ENCODE measurements at places on chromosomes 16 and 17.

- no peak for DNase-seq
These were observed 133.1 kb downstream of the ABCA8 start for GRCh38 chr17:68821860-68822696.

DNA sequence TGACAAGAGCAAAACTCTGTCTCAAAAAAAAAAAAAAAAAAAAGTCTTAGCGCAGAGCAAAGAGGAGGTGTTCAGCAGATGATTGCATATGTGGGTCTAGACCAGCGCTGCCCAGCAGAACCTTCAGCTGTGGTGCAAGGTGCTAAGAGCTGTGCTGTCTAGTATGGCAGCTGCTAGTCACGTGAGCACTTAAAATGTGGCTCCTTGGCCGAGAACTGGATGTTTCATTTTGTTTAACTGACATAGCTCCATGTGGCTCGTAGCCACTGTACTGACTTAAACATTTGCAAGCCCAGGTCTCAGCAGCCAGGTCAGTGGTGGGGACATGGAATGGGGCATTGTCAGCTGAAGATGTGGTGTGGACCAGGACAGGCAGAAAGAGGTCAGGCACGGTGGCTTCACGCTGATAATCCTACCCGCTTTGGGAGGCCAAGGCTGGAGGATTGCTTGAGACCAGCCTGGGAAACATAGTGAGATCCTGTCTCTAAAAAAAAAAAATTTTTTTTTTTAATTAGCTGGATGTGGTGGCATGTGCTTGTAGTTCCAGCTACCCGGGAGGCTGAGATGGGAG is 9.2 kb downstream of the C1QTNF1 start:
- DNase-seq, result no peak

DNA sequence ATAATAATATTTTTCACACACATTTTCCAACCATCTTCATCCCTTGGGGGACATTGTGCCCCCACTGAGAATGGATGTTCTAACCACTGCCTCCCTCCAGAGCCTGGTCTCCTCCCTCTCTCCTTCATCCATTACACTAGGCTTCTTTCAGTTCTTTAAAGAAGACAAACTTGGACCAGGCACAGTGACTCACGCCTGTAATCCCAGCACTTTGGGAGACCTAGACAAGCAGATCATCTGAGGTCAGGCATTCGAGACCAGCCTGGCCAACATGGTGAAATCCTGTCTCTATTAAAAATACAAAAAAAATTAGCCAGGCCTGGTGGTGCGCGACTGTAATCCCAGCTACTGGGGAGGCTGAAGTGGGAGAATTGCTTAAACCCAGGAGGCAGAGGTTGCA is 6.5 kb downstream of the ALOX15 start:
- no peak for DNase-seq

GRCh38 chr16:87324411-87325275 is 7.5 kb upstream of the C16orf95 start:
- no peak for DNase-seq

DNA sequence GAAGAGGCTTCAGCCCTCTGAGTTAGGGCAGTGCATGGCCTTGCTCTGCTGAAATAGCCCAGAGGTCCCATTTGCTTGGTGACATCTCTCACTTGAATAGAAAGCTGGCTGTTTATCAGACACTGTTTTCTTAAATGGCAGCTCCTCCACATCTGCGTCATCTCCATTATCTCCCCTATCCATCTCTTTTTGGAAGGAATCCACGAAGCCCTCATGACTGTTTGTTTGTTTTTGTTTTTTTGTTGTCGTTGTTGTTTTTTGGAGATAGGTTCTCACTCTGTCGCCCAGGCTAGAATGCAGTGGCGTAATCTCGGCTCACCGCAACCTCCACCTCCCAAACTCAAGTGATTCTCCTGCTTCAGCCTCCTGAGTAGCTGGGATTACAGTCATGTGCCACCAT is 16.6 kb downstream of the NAA60 start:
- no peak for DNase-seq

DNA sequence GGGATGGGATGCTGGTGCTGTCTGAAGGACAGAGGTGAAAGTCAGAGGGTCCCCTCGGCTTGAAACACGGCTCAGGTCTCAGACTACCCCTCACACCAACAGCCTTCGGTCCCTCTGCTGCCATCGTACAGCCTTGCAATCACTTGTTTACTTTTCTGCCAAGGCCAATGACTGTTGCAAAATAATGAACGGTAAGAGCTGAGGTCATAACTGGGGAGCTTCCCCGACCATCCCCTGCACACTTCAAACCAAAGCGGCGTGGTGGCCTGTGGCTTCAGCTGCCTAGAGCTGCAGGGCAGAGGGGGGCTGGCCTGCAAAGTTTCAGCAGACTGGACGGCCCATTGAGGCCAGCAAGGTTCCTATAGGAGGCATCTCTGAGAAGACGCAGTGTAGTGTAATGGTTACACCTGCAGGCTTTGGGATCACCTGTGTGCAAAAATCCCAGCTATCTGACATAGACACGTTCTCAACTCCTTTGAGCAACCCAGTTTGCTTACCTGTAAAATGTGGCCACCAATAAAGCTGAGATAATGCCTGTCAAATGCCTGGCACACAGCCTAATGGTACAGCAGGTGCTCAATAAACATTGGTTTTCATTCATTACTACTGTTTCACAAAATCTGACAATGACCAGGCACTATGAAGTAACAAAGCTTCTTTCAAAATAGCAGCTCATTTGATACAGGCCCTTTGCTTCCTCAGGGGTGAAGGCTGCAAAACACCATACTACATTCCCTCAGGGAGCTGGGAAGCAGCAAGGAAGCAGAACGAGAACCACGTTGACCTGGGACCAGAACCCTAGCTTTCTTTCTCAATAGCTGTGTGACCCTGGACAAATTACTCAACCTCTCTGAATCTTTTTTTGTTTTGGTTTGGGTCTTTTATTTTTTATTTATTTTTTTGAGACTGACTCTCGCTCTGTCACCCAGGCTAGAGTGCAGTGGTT is 5.0 kb downstream of the PAM16 start:
- DNase-seq, result no peak

- DNase-seq, result peak; percentile 46
These were observed 4.5 kb downstream of the FBXL19 start for GRCh38 chr16:30927789-30928378.

DNA sequence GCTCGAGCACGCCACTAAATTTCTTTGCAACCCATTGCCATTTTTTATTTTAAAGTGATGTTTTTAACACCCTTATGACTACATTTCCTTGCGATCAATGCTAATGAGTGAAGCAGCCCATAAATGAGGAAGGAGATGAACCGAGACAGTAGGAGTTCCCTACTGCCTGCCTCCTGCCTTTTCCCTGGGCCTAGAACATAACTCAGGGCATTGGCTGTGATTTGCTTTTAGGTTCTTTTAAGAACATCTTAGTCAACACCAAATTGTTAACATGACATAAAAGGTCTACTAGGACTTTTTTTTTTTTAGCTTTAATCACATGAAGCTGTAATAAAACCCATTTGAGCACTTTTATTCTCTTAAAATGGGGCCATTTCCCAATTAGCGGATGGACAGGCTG is 81.3 kb downstream of the MAP2K6 start:
- no peak for DNase-seq

- no peak for DNase-seq
These were observed 34.5 kb downstream of the ACTG1 start for GRCh38 chr17:81478119-81478518.

DNA sequence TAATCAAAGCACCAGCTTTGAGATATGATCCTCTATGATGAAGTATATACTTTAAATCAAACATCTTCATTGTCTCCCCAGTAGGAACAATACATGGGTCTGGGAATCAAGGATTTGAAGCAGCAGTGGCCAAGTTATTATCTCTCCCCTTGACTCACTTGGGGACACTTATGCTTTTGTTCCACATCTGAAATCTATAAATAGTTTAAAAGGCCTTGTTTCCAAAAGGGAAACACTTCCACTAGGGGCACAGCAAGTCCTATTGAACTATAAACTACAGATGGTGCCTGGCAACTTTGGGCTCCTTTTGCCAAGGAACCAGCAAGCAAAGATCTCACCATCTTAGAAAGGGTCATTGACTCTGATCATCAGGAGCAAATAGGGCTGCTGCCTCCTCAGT is 16.0 kb upstream of the CEP112 start:
- DNase-seq, result no peak

- no peak for DNase-seq
These were observed 26.7 kb downstream of the FTO start for GRCh38 chr16:53730693-53731092.

DNA sequence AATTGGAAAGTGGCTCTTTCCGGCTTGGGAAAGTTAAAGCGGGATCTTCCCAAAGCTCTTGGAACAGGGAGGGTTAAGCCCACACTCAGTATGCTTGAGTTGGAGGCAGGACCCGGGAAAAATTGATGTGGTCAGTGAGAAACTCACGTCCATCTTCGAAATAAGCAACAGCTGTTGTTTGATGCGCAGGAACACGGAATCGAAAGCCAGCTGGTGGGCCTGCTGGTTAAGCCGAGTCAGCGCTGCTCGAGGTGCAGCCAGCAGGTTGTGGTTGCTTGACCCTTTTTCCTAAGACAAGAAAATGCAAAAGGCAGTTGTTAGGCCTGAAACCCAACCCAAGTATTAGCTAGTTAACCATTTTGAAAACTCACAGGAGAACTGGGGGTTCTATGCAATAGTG is 49.4 kb downstream of the COG7 start:
- no peak for DNase-seq

DNA sequence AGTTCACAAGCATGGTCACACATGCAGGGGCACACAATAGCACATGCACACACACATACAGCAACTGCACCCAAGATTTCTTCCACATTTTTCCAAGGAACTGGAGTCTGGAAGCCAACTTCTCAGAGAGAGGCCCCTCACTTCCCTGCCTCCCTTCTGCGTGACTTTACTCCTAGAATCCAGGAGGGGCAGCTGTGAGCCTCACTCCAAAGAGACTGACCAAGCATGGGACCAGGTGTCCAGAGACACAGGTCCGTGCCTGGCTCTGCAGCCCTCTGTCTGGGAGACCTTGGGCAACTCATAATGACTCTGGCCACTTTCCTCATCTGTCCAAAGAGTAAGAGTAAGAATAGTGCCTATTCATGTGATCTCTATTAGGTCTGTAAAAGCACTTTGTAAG is 104.7 kb upstream of the TMEM132E start:
- DNase-seq, result no peak

GRCh38 chr16:22635357-22635761 is 124.7 kb downstream of the NPIPB5 start:
- DNase-seq, result no peak

GRCh38 chr17:31321966-31322365 is 544 bp upstream of the EVI2A start:
- DNase-seq, result no peak

DNA sequence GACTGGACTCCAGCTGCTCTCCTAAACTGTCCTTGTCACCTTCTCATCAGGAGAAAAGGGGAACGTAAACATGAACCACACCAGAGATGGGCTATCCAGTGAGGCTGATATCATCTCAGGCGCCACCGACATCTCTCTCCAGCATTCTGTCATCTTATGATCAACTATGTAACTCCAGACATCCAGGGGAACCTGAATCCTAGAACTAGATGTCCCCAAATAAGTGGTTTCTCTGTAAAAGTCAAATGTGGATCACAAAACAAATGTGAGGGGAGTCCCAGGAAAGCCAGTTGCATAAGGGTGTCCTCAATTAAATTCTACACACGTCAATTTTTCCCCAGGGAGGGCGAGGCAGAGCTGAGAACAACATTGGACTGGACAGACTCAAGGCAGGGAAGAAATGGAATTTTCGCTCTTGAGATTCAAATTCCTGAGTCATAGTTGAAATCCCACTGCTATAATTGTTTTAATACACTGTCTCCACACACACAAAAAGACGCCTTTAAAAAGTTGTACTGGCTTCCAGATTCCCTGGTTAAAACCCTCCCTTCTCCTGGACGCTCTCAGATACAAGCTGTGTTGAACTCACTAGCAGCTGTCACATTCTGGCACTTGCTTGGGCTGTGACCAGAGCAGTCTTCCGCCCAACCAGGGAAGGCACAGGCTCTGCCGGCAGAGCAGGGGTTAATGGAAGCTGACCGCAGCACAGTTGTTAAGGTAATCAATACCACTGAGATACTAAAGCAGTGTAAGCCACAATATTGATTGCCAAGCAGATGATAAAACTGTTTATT is 62.6 kb downstream of the ZFHX3 start:
- DNase-seq, result no peak

- no peak for DNase-seq
These were observed 175.2 kb downstream of the KCNJ2 start for GRCh38 chr17:70344386-70345060.

DNA sequence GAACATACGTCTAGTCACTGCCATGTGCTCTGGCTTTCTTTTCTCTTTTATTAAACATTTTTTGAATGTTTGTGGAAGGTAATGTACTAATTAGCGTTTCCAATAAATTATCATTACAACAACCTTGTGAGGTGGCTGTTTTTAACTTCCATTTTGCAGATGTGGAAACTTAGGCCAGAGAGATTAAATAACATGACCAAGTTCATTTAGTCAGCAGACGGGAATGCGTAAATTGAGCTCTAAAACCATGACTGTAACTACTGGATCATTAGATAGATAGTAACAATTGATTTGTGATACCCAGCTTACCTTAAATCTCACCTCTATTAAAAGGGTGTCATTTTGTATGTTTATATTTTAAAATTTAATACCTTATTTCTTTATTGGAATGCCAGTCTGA is 49.4 kb downstream of the RABEP1 start:
- DNase-seq, result no peak

DNA sequence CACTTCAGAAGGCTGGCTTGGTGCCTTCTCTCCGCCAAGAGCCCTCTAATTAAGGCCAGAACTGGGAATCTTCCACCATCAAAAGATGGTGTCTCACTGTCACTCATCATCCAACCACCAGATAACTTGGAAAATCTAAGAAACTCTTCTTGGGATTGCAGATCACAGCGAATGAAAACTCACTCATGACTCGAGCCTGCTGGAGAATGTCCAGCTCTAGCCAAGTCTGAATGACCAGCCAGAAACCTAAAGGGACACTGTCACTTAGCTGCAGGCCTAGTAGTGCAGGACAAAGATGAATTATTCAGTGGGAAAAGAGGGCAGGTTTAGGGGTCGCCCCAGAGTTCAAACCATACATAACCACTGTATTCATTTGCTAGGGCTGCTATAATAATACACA is 107.8 kb downstream of the XYLT1 start:
- DNase-seq, result no peak

- DNase-seq, result no peak
These were observed 2.2 kb upstream of the DECR2 start for GRCh38 chr16:399340-400019.

- peak; percentile 21 for DNase-seq
These were observed 60.6 kb upstream of the KIFC3 start for GRCh38 chr16:57862698-57863433.

DNA sequence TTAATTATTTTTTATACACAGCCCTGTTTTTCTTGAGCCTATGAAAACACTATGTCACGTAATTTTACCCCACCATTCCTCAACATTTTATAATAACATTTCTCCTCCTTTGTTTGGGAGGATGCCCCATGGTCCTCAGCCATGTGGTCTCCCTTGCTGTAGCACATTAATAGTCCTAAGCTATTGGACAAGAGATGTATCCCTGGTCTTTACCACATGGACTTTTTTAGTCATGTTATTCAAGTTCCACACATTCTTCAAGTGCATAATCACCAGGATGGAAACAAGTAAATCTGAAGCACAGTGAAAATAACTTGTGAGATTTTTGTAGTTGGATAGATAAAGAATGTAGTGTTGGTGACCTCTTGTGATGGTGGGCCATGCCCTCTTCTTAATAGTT is 2.0 kb upstream of the KRTAP2-3 start:
- DNase-seq, result no peak

- no peak for DNase-seq
These were observed 277.1 kb downstream of the KCNJ2 start for GRCh38 chr17:70446446-70446845.

All from colonic mucosa (tissue), 4 donors.